ENCODE measurements at places on chromosomes 11 and 22.

GRCh38 chr22:50582493-50583293 is at the start of gene CHKB:
Gene CHKB (minus strand): TSS chr22:50582849. CDS start chr22:50582781, 68 bp downstream.
- DNase-seq = peak; percentile 89

DNA sequence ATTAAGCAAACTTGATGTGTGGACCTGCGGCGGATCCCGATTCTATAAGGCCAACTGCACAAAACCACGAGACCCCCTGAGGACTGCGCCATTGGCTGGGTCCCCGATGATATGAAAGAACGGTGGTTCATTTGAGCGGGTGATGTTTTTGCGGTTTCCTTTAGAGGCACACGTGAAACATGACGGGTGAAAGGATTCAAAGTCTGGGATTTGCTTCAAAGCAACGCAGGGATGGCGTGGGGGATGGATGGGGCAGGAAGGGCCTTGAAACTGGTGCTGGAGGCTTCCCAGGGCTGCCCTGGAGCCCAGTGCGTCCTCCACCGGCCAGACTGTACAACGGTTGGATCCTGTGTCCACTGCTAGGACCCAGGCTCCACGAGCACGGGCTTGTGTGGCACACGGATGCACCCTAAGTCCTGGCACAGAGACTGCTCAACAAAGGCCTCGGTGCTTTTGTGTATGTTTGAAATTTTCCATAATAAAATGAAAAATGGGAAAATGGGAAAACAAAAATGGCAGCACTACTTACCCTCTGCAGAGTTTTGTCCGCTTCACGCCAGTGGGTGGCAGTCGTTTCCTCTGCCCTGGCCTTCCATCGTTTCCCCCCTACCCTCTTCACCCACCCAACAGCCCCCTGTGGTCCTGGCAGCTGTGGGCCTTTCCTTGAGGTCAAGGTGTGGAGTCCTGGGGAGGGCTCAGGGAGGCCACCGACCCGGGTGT is 3.6 kb downstream of the ASCL2 start:
- DNase-seq = no peak

DNA sequence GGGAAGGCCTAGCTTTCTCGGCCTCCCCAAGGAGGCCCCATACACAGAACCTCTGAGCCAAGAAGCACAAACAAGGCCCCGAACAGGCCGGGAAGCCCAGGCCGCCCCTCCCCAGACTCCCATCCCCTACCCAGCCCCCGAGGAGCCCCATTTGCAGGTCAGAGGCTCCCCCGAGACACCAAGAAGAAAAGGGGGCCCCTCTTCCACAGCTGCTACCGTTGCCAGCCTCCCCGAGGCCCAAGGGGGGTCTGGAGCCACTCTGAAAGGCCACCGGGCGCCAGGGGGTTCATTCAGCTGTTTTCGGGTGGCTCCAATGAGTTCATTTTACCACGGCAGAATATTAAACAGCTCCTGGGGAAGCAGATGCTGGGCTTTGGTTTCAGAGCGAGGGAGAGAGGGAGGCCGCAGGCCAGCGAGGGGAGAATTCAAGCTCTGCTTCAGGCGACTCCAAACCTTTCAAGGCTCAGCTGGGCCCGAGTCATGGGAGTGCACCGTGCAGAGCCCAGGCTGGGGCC is 28.5 kb downstream of the MN1 start:
- DNase-seq = no peak

- no peak for DNase-seq
These were observed 115.3 kb upstream of the TTC12 start for GRCh38 chr11:113198972-113199661.

GRCh38 chr11:64854534-64855502 is 10.4 kb upstream of the CDC42BPG start:
- no peak for DNase-seq

DNA sequence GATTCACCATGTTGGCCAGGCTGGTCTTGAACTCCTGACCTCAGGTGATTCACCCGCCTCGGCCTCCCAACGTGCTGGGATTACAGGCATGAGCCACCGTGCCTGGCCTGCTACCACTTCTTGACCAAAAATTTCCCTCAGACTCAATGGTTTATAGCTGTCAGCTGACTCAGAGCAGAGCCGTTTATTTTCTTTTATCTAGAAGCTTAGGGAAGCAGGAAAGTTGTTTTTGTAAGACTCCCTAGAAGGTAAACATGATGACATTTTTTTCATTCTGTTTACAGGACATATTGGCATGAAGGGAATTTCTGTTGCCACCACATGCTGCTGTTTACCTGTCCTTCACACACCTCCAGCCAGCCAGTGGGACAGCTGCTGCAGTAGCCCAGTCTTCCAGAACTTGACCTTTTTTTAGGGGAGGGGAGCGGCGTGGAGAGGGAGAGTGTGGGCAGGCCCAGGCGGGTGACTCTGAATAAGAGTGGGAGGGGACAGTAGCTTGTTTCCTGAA is 56.1 kb upstream of the PTPRJ start:
- DNase-seq = no peak

DNA sequence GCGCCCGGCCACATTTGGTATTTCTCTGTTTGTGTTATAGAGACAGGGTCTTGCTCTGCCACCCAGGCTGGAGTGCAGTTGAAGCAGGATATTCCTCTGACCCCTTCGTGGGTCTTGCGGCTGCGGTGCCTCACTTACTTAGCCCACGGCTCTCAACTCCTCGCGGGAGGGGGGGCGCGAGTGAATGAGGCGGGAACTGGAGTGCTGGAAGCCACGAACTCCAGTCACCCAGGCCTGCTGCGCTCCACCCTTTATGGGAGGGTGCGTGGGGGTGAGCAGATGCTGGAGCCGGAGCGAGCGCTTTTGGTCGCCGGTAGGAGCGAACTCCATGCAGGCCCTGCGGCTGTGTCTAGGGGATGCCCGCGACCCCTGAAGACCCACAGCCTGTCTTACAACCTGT is 1.8 kb downstream of the C11orf54 start:
- DNase-seq = no peak

- DNase-seq = no peak
These were observed 230.1 kb upstream of the TENM4 start for GRCh38 chr11:79670882-79671281.

- DNase-seq = no peak
These were observed 4.4 kb downstream of the CACNA1I start for GRCh38 chr22:39574779-39575551.

DNA sequence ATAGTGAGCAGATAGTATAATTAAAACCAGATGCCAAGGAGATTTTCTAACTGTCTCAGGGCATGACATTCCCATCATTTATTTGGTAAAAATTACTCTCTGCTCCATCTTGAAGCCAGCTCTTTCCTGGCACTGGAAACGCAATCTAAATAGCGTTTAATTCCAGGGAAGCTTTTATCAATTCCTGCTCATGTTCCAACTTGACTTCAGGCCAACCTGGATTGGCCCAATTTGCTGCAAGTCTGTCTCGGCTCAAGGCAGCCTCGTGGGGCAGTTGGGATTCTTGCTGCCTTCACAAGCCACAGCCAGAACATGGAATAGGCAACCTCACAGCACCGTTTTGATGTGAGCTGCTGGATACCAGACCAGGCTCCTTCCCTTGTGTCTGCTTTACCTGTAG is 1255.9 kb downstream of the TBC1D22A start:
- DNase-seq = no peak

- DNase-seq = no peak
These were observed 761 bp upstream of the NXF1 start for GRCh38 chr11:62805961-62806441.

DNA sequence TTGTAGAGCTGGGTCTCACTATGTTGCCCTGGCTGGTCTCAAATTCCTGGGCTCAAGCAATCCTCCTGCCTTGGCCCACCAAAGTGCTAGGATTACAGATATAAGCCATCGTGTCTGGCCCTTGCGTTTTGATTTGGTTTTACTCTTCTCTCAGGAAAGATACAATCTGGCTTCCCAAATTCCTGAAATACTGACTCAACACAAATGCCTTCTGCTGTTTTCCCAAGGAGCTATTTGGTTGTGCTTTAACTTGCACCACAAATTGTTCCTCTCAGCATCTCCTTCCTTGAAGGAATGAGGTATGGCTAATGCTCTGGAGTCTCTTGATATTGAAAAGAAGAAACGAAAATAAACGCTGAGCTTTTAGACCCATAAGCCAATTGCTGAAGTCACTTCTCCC is 110.0 kb upstream of the PAX6 start:
- DNase-seq = no peak

- DNase-seq = no peak
These were observed 61.0 kb upstream of the SORL1-AS1 start for GRCh38 chr11:121513807-121514206.

DNA sequence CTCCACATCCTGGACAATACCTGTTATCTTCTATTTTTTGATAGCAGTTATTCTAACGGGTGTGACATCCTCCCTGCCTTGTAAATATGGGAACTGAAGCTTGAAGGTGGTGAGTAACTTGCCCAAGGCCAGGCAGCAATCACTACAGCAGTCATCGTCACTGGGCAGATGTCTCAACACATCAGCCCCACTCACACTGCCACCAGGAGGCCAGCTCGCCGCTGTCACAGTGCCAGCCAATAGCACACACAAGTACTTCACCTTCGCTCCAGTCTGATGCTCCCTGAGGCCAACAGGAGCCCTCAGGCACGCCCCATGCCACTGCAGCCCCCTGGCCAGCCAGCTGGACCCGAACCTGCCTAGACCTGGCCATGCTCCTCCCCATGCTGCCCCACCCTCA is 4.9 kb upstream of the TTLL1 start:
- no peak for DNase-seq

DNA sequence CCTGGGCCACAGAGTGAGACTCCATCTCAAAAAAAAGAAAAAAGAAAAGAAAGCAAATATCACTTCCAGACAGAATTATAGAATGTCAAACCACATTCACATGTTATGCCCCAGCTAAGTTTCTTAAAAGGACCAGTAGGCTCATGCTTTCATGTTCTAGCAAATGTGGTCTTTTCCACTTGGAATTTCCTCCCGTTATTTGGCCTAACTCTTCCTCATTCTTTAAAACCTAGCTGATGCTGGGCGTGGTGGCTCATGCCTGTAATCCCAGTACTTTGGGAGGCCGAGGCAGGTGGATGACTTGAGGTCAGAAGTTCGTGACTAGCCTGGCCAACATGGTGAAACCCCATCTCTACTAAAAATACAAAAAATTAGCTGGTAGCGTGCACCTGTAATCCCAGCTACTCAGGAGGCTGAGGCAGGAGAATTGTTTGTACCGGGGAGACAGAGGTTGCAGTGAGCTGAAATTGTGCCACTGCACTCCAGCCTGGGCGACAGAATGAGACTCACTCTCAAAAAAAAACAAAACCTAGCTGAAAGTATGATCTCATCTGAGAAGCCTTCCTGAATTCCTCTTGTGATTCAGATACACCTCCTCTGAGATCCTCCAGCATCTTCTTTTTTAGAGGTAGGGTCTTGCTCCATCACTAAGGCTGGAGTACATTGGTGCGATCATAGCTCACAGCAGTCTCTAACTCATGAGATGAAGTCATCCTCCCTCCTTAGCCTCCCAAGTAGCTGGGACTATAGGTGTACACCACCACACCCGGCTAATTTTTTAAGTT is 50.4 kb downstream of the FCHSD2 start:
- no peak for DNase-seq

DNA sequence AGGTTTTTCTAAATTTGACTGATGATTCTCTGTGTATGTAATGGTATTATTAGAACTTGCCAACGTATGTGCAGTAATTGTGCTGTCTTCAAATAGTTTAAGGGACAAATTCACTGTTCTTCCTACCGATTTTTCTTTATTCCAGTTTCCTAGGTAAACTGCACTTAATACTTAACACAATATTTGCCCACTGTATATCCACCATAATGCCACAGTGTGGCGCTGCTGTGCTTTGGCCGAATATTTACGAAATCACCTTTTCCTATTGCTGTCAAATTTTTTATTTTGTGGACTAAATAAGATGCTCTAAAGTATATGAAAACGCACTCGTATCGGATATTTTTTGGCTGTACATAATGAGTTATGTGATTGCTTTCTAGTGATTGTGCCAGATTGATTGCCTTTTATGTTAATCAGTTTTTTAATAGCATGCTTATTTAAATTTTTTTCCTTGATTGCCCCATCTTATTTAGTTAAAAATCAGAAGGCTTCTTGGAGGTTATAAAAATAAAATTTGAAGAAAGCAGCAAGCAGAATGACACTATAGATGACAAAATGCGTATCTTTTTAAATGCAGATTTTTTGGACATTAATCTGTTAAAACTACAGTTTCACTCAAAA is 10.5 kb downstream of the AASDHPPT start:
- DNase-seq = no peak

GRCh38 chr11:14974515-14975251 is 2.5 kb upstream of the CALCA start:
- no peak for DNase-seq

GRCh38 chr11:38788561-38788960 is 2190.5 kb upstream of the RAG2 start:
- DNase-seq = no peak

DNA sequence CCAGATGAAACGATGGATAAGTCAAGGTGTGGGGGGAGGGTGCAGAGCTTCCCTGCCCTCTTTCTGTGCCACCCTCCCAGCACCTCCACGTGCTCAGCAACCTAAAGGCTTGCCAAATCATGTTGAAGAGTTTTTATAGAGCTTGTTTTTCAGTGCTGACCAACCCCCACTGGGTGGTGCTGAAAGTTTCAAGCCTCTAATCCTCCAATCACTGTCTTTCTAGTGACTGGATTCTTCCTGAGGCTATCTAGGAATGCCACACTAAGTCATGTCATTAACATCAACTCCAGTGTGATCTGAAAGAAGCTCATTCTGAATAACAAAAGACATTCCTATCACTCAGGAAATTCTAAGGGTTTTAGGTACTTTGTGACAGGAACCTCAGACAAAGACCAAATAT is 382.6 kb downstream of the DYNC2H1 start:
- no peak for DNase-seq

DNA sequence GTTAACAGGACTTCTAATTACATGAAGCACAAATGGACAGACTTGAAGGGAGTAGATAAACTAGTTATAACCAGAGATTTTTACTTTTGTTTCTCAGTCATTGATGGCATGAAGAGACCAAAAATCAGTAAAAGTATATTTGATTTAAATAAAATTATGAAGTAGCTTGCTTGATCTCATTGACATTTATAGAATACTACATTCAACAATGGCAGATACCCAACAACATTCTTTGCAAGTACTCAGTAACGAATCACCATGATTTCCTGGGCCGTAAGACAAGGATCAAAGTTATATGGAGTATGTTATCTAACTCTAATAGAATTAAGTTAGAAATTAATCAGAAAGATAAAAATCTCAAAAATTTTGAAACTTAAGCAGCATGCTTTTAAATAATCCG is 317.6 kb downstream of the TBC1D22A start:
- DNase-seq = no peak

- no peak for DNase-seq
These were observed 17.3 kb downstream of the RPL27A start for GRCh38 chr11:8699903-8700302.

- no peak for DNase-seq
These were observed 76.6 kb downstream of the CELSR1 start for GRCh38 chr22:46460857-46461256.

- DNase-seq = no peak
These were observed 8.4 kb upstream of the CCKBR start for GRCh38 chr11:6251120-6251733.

GRCh38 chr11:75014129-75014528 is 25.4 kb downstream of the NEU3 start:
- no peak for DNase-seq
